ENCODE measurements at places on chromosomes 16 and 17.

DNA sequence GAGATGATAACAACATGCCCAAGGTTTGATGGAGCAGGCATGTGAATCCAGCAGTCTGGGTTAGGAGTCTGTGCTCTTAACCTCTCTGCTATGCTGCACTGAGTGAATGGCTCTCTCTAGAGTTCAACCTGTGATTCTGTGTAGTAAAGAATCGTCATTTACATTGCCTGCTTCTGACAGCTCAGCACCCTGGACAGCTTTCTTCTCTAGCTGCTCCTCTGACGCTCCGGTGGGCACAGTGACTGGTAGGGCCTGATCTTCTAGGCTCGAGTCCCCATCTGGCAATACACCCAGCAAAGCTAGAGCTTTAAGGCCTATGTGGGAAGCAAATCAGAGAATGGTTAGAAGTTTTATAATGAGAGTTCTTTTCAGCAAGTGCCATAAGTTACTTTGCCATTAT is 85.3 kb upstream of the ATP2A3 start:
- DNase-seq = no peak

- no peak for DNase-seq
These were observed 24.9 kb downstream of the CDC42EP4 start for GRCh38 chr17:73286863-73287296.

DNA sequence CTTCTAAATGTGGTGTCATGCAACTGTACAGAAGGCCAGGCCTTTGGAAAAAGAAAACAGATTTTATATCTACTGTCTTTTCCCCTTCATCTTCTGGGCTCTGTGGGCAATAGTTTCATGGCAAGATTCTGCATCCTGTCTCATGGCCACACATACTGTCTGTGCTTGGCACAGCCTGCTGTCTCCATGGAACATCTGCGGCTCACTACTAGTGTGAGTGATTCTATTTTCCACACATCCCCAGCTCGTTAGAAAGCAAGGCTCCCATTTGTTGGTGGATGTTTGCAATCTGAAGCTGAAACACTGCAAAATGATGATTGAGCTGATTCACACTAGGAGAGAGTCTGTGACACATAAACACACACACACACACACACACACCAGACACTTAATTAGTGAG is 32.4 kb downstream of the CACNG3 start:
- no peak for DNase-seq

- DNase-seq = no peak
These were observed 19.9 kb downstream of the ARL4D start for GRCh38 chr17:43418441-43419374.

DNA sequence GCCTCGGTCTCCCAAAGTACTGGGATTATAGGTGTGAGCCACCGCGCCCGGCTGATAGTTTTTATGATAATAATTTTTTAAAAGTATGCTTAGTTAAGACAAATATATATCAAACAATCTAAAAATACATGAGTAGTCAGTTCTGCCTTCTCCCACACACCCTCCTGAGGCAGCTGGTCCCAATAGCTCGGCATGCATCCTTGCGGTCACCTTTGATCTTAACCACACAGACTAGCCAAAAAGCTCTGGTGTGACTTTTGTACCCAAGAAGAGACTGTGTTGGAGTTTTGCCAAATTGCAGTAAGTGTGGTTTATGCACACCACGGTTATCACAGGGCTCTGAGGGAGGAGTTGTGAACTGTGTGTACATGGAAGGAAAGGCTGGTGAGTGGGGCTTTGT is 25.6 kb downstream of the ATP6V0A1 start:
- DNase-seq = peak; percentile 47

- no peak for DNase-seq
These were observed 45.6 kb downstream of the EMP2 start for GRCh38 chr16:10534748-10535147.

DNA sequence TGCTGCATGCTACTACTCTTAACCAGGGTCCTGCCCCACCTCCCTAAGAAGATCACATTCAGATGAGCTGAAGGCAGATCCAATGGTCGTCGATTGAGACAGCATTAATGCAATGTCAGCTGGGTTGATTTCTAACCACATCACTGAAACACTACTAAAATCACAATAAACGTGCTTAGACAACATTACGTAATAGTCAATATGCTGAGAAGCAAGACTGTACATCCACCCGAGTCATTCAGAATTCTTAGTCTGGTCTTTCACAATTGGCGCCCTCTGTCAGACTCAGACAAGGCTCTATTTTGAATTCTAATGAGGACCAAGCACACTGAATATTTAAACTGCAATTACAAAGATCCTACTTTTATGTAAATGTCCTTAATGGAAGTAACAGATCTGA is 205.2 kb downstream of the STX8 start:
- no peak for DNase-seq

DNA sequence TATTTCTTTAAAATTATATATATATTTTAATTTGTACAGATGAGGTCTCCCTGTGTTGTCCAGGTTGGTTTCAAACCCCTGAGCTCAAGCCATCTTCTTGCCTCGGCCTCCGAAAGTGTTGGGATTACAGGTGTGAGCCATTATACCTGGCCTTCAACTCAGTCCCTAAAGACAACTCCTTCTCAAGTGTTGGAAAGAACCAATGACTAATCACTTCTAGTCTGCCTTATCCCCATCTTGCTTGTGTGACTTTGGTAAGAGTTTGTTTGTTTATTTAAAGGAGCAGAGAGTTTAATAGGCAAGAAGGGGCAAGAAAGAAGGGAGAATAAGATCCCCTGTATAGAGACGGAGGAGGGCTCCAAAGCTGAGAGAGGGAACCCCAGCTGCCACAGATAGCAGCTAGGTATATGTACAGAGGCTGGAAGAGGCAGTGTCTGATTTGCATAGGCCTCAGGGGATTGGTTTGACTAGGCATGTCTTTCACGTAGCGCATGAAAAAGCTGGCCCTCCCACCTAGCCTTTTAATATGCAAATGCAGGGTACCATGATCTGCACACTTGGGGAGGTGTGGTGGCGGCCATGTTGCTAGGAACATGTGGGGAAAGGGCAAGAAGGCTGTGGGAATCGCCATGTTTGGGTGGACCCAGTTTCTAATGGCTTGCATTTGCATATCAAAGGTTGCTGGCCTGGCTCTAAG is 21.5 kb downstream of the ABCC1 start:
- no peak for DNase-seq

DNA sequence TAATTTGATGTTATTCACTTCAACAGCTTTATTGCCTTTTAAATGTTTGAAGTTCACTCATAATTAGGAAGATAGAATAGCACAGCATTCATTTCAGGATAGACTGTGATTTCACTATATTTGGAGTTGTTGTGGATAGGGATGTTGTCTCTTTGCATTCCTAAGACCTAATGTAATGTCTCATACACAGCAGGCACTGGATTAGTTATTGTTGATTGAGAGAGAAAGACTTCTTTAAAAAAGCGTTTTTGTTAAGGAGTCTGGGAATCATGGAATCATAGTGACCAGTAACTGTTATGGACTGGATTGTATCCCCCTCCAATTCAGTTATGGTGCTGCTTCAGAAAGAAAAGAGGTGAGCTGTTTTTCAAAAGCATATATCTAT is 122.0 kb downstream of the USP22 start:
- DNase-seq = no peak

DNA sequence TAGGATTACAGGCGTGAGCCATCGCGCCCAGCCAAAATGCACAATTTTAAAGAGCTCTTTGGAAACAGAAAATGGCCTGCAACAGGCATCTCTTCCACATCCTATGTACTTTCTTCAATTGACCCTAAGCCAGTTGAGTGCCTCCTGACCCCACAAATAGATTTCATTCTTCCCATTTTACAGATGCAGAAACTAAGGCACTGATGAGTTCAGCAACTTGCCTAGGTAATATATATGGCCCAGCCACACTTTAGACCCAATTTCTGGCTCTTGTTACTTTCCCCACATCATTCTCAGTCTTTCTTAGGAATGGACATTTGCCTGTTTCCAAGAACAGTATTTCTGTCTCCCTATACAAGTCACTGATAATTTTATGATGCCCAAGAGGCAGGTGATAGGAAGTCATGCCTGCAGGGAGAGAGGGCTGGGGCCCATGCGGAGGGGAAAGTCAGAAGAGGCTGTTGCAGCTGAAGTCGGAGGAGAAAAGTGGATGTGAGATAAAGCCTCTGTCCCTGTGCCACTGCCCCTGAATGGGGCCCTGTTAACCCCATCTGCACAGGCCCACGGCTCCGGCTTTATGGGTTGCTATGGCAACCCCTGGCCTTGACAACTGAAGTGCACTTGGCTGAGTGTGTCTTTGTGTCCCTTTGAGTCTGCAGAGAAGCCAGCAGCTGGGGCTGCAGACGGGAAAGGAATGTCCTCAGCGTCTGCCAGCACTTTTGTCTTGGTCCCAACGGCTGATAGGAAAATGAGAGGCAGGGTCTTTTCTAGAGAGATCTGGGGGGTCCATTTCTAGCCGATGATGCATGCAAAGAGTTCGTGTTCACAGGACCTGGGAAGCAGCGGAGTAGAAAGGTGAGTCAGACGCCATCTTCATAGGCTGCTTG is 45.9 kb downstream of the ABAT start:
- no peak for DNase-seq

DNA sequence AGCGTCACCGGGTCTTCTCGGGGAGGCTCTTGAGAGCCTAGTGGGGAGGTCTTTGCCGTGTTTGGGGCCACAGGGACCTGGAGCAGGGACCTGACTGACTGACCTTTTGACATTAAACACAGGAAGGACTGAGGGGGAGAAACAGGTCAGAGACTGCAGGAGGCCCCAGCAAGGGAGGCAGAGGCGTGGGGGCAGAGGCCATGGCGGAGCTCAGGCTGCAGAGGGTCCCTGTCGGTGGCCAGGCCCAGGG is 41.6 kb upstream of the GSE1 start:
- DNase-seq = no peak

DNA sequence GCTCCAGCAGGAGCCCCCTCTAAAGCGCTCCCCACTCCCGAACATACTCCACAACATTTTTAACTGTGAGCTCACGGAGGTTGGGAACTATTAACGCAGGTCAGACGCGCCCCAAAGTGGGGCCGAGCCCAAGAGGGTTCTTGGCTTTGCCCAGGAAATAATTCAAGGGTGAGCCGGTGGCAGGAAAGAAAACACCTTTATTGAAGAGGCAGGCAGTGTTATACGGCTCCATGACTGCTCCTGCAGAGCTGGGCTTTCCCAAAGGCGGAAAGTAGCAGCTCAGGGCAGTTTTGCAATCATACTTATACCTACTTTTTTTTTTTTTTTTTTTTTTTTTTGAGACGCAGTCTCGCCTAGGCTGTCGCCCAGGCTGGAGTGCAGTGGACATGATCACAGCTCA is 6.2 kb downstream of the ADCY9 start:
- no peak for DNase-seq

DNA sequence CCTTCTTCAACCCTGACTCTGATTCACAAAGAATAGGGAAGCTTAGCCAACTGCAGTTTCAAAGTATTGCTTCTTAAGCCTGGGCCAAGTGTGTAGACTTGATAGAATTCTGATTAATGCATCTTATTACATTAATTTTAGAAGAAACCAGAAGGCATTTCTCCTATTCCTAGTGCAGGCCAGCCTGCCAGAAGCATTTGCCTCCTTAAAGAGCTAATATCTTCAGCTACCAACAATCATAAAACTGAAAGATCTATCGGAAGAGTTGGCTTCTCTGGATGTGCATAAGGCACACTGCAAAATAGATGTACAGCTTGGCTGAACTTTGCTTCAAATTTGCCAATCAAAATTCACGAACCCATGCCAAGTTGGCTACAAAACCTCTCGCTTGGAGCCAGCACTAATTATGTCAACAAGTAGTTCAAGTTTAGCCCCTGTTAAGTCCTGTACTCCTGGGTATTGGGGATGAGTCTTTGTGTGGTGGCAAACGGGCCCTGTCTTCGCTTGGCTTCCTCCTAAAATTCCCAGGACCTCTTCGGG is 717.8 kb downstream of the WWOX start:
- no peak for DNase-seq

DNA sequence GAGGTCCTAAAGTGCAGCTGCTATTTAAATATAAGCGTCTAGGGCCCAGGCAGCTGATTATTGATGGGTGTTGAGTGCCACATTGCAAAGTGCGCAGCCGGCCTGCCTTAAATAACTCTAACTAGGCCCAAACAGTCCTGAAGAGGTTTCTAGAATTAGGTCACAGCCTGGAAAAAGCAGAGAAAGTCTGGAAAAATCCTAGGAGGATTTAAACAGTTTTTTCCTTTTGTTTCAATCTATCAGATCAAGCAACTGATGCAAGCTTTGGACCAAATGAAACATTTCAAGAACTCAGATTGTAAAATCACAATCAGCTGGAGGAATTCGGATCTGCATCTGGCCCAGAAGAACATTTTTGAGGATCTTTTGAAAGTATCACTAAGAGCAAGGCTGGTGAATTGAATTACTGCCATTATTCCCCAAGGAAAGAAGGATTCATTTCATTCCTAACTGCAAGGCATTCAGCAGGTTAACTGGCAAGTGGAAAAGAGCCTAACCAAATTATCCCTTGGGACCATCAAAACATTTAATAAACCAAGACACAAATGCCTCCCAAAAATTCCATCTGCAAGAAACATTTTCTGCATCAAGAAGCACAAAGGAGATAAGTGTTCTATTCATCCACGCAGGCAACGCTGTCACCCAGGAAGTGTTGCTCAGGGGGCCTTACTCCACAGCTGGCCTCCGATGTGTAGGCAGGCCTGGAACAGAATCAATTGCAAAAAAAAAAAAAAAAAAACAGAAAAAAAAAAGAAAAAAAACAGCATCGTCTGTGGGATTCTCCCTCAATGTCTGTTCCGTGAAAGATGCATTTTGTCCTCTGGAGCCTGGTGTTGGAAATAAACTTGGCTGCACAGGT is 46.1 kb downstream of the IRX3 start:
- no peak for DNase-seq

DNA sequence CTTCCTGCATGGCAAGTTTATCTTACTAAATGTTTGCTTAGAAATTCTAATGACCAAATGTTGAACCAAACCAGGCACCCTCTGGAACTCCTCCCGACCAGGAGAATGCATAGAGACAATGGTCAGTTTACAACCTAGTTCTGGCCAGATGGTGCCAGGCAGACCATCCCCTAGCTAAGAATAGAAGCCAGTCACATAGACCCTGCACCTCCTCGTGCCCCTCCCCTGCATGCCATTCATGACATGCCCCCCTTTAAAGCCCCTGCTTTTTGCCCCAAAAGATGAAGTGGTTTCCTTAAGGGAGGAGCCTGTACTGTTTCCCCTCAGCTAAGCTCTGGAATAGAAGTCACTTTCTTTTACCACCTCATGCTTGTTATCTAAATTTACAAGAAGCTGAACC is 6.6 kb upstream of the CPHXL start:
- no peak for DNase-seq

DNA sequence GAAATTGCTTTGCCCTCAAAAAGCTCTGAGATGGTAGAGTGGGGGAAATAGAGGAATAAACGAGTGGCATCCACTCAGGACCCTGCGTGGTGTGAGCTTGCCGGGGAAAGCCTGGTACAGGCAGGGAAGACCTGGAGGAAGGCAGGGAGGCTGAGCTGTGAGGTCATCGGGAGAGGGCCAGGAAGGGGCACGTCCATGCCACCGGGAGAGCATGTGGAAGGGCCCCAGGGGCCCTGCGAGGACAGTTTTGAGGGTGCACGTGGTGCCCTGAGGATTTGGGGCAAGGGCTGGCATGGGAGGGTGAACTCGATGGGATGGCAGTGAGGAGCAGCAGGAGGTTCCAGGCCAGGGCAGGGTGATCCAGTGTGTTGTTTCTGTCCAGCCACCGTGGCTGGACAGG is 56.3 kb upstream of the CBFA2T3 start:
- DNase-seq = no peak

Measured in stimulated activated CD4-positive, alpha-beta T cell treated with anti-CD3 and anti-CD28 coated beads, TNF-alpha, amount 100 ng/mL, for 48 hours (primary cell).